Large intestine (tissue), 12 donors: ENCODE measurements at places on chromosomes 12 and 14. TPM values are rescaled to one million over a fixed set of nuclear protein-coding genes. Genes with fewer than 3 reads are reported as not detected.

The SLC5A8 gene
- 0.22 TPM for polyA plus RNA-seq

The MEG3 gene
- 248 TPM for polyA plus RNA-seq

The GPR137C gene
- polyA plus RNA-seq, result 4.6 TPM

The RIPK3 gene
- polyA plus RNA-seq, result 14.8 TPM

The RHOJ gene
- 20.7 TPM for polyA plus RNA-seq

The KLRK1 gene
- 4.2 TPM for polyA plus RNA-seq

The RAB15 gene
- polyA plus RNA-seq, result 22.8 TPM

The KRT4 gene
- not detected for polyA plus RNA-seq

The PTPRB gene
- 7.2 TPM for polyA plus RNA-seq

The AQP5 gene
- 0.64 TPM for polyA plus RNA-seq

The DAZAP2 gene
- polyA plus RNA-seq, result 398 TPM

The B4GALNT3 gene
- 5.9 TPM for polyA plus RNA-seq

GRCh38 chr14:42027271-42027670 lies 420.6 kb downstream of the LRFN5 start:
- no peak overlapping the region for H3K27ac ChIP-seq
- no peaks in the 10 kb centered on the region for H3K4me1 ChIP-seq
- H3K27me3 ChIP-seq, result no peaks in the 10 kb centered on the region
- no peak for DNase-seq
- H3K4me3 ChIP-seq, result no peak overlapping the region

DNA sequence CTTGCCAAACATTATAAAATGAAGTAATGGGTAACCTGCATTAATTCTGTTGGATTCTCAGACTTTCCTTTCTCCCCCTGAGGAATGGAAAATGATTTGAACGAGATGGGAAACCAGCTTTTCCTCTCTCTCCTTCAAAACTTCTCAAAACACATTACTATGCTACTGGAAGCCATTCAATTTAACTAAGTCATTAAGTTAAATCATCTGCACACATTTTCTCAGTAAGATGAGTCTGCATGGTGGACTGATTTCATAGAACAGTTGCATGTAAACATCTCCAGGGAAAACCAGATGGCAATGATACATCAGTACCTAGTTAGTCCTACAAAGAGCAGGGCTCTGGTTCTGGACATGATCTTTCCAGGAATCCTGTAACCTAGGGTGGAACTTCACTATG lies 59.9 kb downstream of the BMP4 start:
- no peaks in the 10 kb centered on the region for H3K4me1 ChIP-seq
- no peaks in the 10 kb centered on the region for H3K36me3 ChIP-seq
- H3K27ac ChIP-seq, result no peak overlapping the region
- no peak for DNase-seq

- H3K27me3 ChIP-seq, result no peaks in the 10 kb centered on the region
- no peaks in the 10 kb centered on the region for H3K4me1 ChIP-seq
- DNase-seq, result no peak
- no peak overlapping the region for H3K27ac ChIP-seq
Observed at GRCh38 chr14:78725086-78725485, 554.9 kb downstream of the NRXN3 start.

DNA sequence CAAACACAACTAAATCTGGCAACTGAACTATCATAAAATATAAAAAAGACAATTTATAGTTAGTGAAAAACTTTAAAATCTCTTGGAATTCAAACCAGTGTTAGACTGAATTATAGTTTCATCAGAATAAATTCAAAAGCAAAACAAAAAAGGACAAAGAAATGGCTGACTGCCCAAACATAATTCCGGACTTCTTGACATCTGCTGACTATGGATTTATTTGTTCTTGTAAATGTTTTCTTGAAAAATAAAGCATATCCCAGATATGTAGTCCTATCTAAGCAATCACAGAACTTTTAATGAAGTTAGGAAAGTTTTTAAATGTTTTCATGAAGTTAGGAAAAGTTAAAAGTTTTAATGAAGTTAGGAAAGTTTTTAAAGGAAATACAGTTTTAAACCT lies 45.8 kb upstream of the CNTN1 start:
- no peak for DNase-seq
- H3K27me3 ChIP-seq, result no peaks in the 10 kb centered on the region
- H3K4me1 ChIP-seq, result no peaks in the 10 kb centered on the region
- H3K27ac ChIP-seq, result no peak overlapping the region
- H3K36me3 ChIP-seq, result no peaks in the 10 kb centered on the region
- no peak overlapping the region for H3K4me3 ChIP-seq

GRCh38 chr14:97080991-97081390 lies 283.8 kb downstream of the VRK1 start:
- H3K36me3 ChIP-seq, result no peaks in the 10 kb centered on the region
- no peak overlapping the region for H3K4me3 ChIP-seq
- H3K27me3 ChIP-seq, result no peaks in the 10 kb centered on the region
- H3K27ac ChIP-seq, result no peak overlapping the region
- DNase-seq, result no peak

- no peaks in the 10 kb centered on the region for H3K4me1 ChIP-seq
- no peaks in the 10 kb centered on the region for H3K36me3 ChIP-seq
- no peak overlapping the region for H3K4me3 ChIP-seq
- H3K27me3 ChIP-seq, result peaks cover 7% of the 10 kb centered on the region
- H3K27ac ChIP-seq, result no peak overlapping the region
Observed at GRCh38 chr14:92427096-92427495, 86.5 kb upstream of the RIN3 start.

GRCh38 chr12:5276327-5276880 lies 155.5 kb upstream of the NTF3 start:
- no peak overlapping the region for H3K27ac ChIP-seq
- no peak for DNase-seq
- peaks cover 14% of the 10 kb centered on the region for H3K4me1 ChIP-seq
- no peaks in the 10 kb centered on the region for H3K36me3 ChIP-seq
- H3K27me3 ChIP-seq, result no peaks in the 10 kb centered on the region
- H3K4me3 ChIP-seq, result no peak overlapping the region

- DNase-seq, result no peak
- H3K27me3 ChIP-seq, result no peaks in the 10 kb centered on the region
- H3K27ac ChIP-seq, result no peak overlapping the region
- H3K4me3 ChIP-seq, result no peak overlapping the region
Observed at GRCh38 chr14:84527706-84528105, 1002.2 kb upstream of the FLRT2 start.

DNA sequence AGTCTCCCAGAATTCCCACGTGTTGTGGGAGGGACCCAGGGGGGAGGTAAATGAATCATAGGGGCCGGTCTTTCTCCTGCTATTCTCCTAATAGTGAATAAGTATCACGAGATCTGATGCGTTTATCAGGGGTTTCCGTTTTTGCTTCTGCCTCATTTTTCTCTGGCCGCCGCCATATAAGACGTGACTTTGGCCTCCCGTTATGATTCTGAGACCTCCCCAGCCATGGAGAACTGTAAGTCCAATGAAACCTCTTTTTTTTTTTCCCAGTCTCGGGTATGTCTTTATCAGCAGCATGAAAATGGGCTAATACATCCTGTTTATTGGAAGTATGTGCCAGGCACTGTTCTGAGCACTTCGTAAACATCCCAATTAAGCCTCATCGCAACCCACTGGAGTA lies 788 bp downstream of the KRT72 start:
- no peak overlapping the region for H3K4me3 ChIP-seq
- H3K36me3 ChIP-seq, result no peaks in the 10 kb centered on the region
- DNase-seq, result no peak
- no peaks in the 10 kb centered on the region for H3K4me1 ChIP-seq
- H3K27ac ChIP-seq, result no peak overlapping the region

- peaks cover 3% of the 10 kb centered on the region for H3K4me1 ChIP-seq
- no peak for DNase-seq
- H3K36me3 ChIP-seq, result peaks cover 4% of the 10 kb centered on the region
- peak overlapping the region; percentile 89 for H3K27ac ChIP-seq
Observed at GRCh38 chr12:42326541-42327226, 717 bp downstream of the PPHLN1 start.

DNA sequence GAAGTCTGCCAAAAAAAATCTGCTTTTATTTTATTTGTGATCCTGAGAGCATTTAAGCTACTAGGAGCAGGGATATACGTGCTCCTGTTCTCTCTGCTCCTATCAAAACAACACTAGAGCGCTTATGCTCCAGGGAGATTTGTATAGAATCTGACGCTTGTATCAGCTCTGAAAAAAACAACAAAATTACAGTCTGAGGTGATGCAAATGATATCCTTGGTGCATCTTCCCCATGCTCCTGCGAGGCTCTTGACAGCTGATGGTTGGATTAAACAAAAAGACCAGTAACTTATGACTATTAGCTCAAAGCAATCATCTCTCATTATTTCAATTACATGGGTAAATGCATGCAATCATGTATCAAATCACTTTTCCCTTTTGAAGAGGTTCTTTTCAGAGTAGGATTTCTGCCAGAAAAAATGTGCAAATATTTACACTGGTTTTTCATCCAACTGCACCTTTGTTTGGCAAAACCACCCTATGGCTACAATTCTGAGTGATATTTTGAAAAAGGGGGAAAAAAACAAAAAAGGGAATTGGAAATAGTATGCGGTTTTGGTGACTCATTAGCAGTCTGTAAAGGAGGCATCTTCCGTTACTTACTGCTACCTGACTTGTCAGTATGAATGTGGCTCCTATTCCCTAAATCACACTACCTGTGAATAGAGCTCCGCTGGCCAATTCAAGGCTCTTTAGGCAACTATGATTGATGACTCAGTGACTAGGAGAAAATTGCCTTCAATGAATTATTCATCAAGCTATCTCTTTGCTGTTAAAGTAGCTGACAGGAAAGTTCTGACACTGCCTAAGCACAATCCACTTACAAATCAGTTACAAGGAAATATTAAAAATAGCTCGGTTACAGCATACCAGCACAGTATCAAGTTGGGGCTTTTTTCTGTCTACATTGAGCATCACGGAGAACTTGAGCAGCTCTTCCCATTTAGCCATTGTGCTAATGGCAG lies 450.0 kb downstream of the FOXG1 start:
- H3K4me1 ChIP-seq, result no peaks in the 10 kb centered on the region
- no peak for DNase-seq
- H3K27ac ChIP-seq, result no peak overlapping the region
- H3K36me3 ChIP-seq, result no peaks in the 10 kb centered on the region
- no peak overlapping the region for H3K4me3 ChIP-seq

- no peak overlapping the region for H3K27ac ChIP-seq
- no peaks in the 10 kb centered on the region for H3K4me1 ChIP-seq
- no peaks in the 10 kb centered on the region for H3K36me3 ChIP-seq
- no peak for DNase-seq
Observed at GRCh38 chr12:5230156-5230555, 186.5 kb downstream of the KCNA5 start.

- DNase-seq, result no peak
- no peak overlapping the region for H3K27ac ChIP-seq
- H3K4me1 ChIP-seq, result no peaks in the 10 kb centered on the region
- H3K4me3 ChIP-seq, result no peak overlapping the region
- no peaks in the 10 kb centered on the region for H3K36me3 ChIP-seq
Observed at GRCh38 chr14:61063461-61063860, 82.4 kb downstream of the SLC38A6 start.

DNA sequence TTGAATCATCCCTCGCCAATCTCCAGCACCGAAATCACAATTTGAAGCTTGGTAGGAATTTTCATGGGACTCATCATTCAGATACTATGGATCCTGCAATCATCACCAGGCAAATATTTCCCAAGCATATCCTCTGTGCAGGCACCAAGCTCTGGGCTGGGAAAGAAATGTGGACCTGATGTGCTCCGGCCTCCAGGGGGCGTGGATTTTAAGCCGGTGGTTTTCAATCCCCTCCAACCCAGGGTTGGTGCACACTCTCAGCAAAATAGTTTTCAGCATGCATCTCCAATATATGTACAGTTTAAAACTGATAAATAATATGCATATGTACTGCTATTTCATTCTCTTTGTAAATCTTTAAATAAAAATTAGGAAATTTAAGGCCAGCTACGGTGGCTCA lies 98.9 kb downstream of the RBM19 start:
- no peaks in the 10 kb centered on the region for H3K4me1 ChIP-seq
- H3K36me3 ChIP-seq, result no peaks in the 10 kb centered on the region
- H3K27me3 ChIP-seq, result no peaks in the 10 kb centered on the region

DNA sequence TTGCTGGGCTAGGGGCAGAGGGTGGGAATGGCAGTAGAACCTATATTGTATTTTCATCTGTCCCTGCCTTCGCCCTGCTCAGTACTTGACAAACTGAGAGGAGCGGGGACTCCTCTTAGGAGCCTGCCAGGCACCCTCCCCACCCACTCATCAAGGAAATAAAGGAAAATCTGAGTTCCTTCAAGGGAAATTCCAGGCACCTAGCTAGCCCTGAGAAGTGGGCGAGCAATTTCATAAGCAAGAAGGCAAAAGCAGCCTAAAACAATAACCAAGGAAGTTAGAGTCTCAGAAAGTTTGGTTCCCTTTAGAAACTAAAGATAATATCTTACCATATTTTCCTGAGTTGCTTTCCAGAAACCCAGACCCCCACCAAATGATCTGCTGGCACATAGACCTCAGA lies 10.6 kb upstream of the PLEKHD1 start:
- no peaks in the 10 kb centered on the region for H3K36me3 ChIP-seq
- H3K27ac ChIP-seq, result no peak overlapping the region

GRCh38 chr14:29360656-29361055 lies 567.0 kb downstream of the PRKD1 start:
- H3K27me3 ChIP-seq, result no peaks in the 10 kb centered on the region
- no peak for DNase-seq
- no peak overlapping the region for H3K4me3 ChIP-seq
- H3K4me1 ChIP-seq, result no peaks in the 10 kb centered on the region
- no peaks in the 10 kb centered on the region for H3K36me3 ChIP-seq

DNA sequence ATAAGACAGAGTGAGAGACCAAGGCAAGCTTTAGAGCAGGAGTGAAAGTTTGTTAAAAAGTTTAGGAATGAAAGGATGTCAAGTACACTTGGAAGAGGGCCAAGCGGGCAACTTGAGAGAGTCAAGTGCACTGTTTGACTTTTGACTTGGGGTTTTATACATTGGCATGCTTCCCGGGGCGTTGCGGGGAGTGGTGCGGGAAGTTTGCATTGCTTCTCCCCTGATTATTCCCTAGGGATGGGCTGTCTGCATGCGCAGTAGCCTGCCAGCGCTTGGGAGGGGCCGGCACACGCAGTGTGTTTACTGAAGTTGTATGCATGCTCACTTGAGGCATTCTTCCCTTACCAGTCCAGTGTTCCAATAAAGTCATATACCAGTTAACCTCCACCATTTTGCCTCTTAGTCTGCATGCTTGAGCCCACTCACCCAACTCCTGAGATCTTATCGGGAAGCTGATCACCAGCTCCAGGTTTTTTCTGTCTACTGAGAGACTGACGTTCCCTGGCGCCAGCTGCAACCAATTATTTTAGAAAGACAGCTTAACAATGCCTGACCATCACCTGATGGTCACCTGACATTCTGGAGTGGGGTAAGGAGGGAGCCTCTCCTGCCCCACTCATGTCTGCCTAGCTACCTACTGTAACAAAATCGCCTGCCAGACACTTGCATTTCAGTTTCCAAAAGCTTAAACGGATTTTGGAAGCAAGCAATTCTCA lies 53.2 kb downstream of the DACT1 start:
- H3K36me3 ChIP-seq, result no peaks in the 10 kb centered on the region
- H3K27me3 ChIP-seq, result no peaks in the 10 kb centered on the region
- H3K4me3 ChIP-seq, result no peak overlapping the region
- no peak for DNase-seq

DNA sequence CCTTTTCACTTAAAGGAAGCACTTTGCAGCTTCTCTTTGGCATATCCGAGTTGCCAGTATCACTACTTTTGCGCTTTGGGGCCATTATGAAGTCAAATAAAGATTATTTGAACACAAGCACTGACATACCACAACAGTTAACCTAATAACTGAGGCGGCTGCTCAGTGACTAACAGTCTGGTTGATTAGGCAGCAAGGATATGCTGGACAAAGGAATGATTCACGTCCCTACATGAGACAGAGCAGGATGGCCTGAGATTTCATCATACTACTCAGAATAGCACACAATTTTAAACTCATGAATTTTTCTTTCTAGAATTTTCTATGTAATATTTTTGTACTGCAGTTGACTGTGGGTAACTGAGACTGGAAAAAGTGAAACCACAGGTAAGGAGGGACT lies 56.9 kb upstream of the E2F7 start:
- H3K4me3 ChIP-seq, result no peak overlapping the region
- H3K27me3 ChIP-seq, result no peaks in the 10 kb centered on the region
- H3K36me3 ChIP-seq, result no peaks in the 10 kb centered on the region
- H3K4me1 ChIP-seq, result no peaks in the 10 kb centered on the region
